ENCODE measurements at places on chromosomes 12 and 14.

DNA sequence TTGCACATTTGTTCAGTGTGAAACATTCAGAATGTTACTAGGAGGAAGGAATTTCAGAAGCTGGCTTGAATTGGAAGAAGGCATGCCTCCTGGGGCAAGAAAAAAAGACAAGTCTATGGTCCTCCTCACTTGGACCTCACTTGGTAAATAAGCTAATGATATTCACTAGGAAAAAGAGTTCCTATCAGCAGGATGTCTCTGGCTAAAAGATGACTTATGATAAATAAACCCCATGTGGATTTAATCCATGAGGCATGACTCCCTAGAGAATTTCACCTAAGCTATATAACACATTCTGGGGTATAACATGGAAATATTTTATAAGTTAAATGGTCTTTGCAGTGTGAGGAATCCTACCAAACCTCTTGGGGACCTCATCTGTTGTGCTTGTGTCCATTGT lies 199.9 kb downstream of the LRIG3 start:
- no peak for DNase-seq

- DNase-seq, result no peak
These were observed 242.0 kb upstream of the MDGA2 start for GRCh38 chr14:47917344-47917954.

- DNase-seq, result no peak
These were observed 42.2 kb upstream of the APPL2 start for GRCh38 chr12:105278043-105278697.

DNA sequence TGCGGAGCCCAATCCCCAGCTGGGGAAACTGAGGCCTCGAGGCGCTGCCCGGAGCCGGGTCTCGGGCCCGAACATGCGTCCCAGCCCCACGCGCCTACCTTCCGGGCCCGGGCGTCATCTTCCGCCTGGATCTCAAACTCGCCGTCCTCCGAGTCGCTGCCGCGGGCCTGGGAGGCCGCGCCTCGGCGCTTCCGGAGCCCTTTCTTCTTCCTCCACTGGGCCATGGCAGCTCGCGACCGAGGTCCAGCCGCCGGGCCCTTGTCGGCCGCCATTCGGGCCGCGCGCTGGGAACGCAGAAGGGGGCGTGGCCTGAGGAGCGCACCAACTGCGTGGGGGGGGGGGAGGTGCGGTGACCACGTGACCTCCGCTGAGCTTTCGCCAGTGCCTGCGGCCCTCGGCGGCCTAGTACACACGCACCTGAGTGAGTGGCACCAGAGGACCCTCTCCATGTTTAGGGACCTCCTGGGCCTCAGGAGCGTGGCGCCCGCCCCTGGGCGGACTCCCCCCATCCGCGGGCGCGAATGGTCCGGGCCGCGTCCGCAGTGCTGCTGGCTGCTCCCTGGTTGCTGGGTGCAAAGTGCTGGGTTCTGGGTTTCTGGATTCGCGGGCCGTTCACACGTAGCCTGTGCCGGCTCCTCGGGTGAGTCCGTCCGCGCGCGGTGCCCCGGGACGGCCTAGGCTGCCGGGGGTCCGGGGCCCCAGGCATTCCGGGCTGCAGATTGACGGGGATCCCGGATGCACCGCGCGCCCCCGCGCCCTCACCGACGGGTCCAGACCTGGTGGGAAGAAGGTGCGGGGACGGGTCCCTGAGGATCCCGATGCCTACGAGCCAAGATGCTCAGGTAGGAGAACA lies at the start of the genes DDX54 and RITA1:
Gene DDX54, minus strand, starts transcription at position 299 of the 853 bp plus-strand sequence. Its CDS starts 27 bp downstream, at position 272.
Gene RITA1, plus strand, starts transcription at position 542 of the 853 bp plus-strand sequence. CDS start 1,026 bp downstream, outside the sequence.
- peak; percentile 61 for DNase-seq

GRCh38 chr14:46596236-46596635 lies 55.3 kb downstream of the RPL10L start:
- DNase-seq, result no peak

- peak; percentile 53 for DNase-seq
These were observed 6.1 kb downstream of the CCDC184 start for GRCh38 chr12:48189331-48190125.

GRCh38 chr14:89866458-89866857 lies 88.1 kb downstream of the EFCAB11 start:
- DNase-seq, result no peak

All from activated naive CD8-positive, alpha-beta T cell treated with anti-CD3 and anti-CD28 coated beads, Interleukin-2, amount 50 U/mL, for 16 hours (primary cell).